ENCODE measurements at places on chromosomes 5 and 9.

GRCh38 chr9:134275375-134275774, 50.9 kb upstream of the RXRA start:
- no peak for DNase-seq

GRCh38 chr5:38871790-38872551, 26.2 kb downstream of the OSMR start:
- DNase-seq: no peak

DNA sequence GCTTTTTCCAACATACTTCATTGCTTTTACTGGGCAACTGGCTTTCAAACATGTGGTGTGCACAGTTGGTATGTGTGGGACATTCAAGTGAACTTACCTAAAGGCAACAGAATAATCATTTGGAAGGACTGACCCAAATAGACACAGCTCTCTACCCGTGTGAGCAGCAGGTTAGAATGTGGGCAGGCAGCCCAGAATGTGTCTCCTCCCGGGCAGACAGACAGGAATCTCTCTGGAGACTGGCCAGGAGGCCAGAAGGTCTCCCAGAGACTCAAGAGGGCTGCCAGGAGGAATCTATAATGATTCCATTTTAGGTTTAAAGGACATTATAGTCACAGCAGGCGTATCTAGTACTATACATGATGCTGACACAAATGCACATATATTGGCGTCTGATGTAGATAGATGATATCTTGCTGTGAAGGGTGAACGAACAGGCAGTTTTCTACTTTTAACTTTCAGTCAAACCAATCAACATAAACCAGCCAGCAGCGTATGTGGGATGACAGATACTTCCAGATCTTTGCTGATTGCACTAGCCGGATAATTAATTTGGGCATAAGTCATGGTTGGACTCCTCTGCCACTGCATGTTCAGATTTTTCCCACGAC, 297.4 kb upstream of the ZNF608 start:
- DNase-seq: no peak

DNA sequence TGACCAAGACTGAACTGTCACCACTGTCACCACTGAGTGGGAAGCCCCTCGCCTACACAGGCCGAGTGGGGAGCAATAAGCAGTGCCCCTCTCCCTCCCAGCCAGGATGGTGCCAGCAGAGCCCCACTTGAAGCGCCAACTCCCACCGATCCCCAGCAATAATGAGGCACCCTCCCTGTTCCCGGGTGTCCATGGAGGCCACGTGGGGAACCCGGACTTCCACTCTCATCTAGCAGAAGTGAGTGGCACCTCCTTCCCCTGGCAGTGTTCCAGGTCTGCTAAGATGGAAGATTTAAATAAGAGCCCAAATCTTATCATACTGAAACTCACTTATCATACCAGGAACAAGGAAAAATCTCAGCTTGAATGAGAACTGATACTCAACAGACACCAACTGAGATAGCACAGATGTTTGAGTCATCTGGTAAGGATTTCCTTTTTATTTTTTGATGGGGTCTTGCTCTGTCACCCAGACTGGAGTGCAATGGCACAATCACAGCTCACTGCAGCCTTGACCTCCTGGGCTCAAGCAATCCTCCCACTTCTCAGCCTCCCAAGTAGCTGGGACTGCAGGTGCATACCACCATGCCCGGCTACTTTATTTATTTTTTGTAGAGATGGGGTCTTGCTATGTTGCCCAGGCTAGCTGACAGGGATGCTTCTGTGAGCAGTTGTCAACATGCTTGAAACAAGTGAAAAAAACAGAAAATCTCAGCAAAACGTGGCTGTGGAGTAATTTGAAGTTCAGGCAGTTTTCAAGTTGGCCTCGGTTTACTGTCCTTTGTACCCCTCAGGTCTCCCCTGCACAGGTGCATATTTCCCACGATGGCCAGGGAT, 29.6 kb upstream of the ASS1 start:
- no peak for DNase-seq

DNA sequence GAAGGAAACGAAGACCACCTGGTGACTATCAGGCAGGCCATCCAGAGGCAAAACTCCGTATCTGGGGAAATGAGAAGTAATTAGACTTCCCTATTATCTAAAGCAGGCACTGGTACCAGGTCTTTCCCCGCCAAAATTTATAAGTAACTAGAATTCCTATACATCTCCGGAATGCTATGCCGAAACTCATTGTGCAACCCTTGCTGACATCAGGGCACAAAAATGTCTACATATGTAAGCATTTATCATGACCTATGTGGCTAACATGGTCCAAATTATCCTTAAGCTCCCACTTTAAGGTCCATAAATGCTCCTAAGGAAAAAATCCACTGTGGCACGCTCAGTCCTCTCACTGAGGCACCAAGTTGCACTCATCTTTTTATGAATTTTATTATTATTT, 17.8 kb downstream of the ACTL7B start:
- no peak for DNase-seq

DNA sequence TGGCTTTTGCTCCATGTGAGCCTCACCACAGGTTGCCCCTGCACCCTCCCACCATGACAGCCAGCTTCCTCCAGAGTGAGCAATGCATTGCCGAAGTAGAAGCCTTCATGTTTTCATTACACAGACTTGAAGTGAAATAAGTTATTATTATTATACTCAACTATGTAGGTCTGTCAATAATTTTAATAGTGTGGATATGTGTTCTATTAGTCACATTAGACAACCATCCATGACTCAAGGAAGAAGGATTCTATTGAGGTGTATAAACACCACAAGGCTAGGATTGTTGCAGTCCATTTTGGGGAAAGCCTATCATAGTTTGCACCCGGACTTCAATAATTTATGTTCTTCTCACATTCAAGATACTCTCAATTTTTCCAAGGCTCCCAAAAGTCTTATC, 369.5 kb downstream of the TAF11L14 start:
- DNase-seq: no peak

GRCh38 chr5:161396171-161396570, 150.4 kb downstream of the GABRB2 start:
- DNase-seq: no peak

DNA sequence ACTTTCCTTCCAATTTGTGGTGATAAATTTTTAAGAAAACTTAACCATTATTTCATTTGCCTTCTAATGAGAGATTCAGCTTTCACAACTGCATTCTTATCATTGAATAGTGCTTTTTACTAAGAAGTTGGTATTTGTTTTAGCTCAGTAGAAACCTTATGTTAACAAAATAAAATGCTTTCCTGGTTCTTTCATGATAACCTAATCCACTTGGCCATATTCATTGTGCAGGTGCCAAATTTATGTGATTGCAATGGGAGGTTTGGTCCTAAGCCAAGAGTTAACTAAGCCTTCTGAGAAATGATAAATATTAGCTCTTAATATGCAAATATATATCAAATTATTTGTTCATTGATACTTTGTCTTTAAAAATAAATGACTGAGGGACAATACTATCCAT, 141.1 kb upstream of the TLE4 start:
- no peak for DNase-seq

GRCh38 chr5:154528005-154528594, 50.1 kb upstream of the HAND1 start:
- no peak for DNase-seq

- DNase-seq: no peak
Measured at GRCh38 chr9:136687721-136688223, 515 bp upstream of the AGPAT2 start.

DNA sequence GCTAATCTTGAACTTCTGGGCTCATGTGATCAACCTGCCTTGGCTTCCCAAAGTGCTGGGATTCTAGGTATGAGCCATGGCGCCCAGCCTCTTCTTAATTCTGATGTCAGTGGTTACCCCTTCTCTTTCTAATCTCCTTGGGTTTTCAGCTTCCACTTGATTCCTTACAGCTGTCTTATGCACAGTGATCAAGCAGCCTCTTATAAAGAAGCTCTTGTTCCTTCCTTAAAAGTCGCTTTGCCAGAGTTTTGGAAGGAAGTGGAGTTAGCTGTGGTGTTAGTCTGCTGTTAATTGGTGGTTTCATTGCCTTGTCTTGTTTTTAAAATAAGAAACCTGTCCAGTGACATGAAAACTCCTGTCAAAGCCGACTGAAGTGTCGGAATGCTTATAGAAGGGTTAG, 128.1 kb upstream of the CACNA1B start:
- DNase-seq: no peak

- DNase-seq: no peak
Measured at GRCh38 chr5:126267438-126267837, 155.8 kb upstream of the GRAMD2B start.

DNA sequence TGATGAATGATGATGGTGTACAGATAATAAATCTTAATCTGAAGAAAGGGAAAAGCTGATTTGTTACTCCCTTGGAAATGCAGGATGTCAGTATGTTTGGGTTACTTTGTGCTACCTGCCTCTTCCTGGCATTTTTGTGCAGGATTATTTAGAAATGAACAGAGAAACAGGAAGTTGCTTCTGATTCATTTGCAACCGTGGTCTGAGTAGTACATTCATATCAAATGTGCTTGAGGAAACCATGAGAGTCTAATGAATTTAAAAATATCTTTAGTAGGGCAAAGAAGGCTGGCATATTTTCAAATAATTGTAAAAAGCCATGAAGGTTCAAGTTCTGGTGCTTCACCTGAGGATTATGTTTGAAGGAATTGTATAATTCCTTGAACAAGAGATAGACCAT, 391.6 kb downstream of the TMEM161B start:
- no peak for DNase-seq

- no peak for DNase-seq
Measured at GRCh38 chr9:136098844-136099243, 3.8 kb upstream of the NACC2 start.

- DNase-seq: no peak
Measured at GRCh38 chr9:100426189-100426529, 784 bp upstream of the MSANTD3 start.

- DNase-seq: no peak
Measured at GRCh38 chr9:27151693-27152404, 42.8 kb downstream of the TEK start.

GRCh38 chr9:133210202-133210532, 1.1 kb upstream of the OBP2B start:
- DNase-seq: no peak

GRCh38 chr5:179128041-179128365, 67.8 kb downstream of the ZNF354C start:
- DNase-seq: no peak

DNA sequence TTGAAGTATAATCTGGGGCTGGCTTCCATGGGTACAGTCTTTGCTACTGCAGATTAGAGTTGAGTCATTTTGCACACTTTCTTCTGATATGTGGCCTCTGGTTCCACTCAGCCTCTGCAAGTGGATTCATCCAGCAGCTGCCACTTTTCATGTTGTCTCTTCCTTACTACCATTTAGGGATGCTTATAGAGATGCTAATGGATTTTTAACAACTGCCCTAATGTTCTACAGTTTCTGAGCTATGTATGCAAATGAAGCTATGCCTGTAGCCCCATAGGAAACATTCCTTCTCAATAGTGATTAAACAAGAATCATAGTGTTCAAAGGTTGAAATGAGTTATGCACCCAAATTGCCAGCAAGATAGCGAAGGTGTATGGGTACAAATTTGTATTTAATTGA, 456.0 kb upstream of the ITGA1 start:
- DNase-seq: no peak

DNA sequence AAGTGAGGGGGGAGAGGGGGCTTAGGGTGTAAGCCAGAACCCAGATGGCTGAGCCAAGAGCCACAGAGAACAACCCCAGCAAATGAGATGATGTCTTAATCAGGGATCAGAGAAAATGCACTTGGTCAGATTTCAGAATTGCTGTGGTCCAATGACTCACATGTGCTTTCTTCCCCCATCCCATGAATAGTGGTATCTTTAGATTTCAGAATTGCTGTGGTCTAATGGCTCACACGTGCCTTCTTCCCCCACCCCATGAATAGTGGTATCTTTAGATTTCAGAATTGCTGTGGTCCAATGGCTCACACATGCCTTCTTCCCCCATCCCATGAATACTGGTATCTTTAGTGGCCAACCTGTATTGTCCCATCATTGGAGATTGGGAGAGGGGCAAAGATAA, 59.9 kb downstream of the IRX2 start:
- DNase-seq: no peak

DNA sequence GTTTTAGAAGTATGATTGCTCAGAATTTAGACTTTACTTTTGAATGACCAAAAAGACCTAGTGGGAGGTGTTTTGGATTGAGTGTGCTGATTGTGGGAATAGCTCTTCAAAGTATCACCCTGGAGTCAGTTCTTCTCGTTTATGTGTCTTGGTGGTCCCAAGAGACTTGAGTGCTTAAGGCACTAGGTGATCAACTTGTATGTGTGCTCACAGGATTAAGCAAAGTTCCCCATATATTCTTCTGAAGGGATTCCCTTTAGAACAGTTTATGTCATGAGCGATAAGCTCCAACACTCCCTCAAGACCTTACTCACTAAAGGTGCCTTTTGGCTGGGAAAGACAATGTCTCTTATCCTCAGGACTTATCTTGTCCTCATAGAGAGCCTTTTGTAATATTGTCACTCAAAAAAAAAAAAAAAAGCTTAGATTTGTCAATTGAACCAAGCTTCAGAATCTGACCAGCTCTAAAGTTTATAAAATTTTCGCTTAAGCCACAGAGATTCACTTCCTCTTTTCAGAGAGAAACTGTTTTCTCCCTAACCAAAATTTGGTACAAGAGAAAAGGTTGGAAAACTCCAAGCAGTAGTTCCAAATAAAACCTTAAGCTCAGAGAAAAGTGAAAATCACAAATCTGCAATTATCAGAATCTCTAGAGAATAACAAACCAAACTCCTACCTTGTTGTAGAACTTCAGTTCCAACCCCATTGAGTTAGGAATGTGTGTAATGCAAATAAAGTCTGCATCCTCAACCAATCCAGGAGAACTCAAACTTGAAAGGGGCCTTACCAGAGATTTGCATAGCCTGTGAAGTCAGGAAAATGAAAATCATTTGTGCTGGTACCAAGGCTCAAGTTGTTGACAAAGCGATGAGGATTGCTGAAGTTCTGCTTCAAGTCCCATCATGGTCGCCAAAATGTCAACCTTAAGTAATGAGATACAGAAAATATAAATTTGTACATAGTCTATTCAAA, 40.0 kb upstream of the PDZD2 start:
- no peak for DNase-seq

GRCh38 chr5:151628112-151628823, 37.1 kb upstream of the FAT2 start:
- DNase-seq: no peak

DNA sequence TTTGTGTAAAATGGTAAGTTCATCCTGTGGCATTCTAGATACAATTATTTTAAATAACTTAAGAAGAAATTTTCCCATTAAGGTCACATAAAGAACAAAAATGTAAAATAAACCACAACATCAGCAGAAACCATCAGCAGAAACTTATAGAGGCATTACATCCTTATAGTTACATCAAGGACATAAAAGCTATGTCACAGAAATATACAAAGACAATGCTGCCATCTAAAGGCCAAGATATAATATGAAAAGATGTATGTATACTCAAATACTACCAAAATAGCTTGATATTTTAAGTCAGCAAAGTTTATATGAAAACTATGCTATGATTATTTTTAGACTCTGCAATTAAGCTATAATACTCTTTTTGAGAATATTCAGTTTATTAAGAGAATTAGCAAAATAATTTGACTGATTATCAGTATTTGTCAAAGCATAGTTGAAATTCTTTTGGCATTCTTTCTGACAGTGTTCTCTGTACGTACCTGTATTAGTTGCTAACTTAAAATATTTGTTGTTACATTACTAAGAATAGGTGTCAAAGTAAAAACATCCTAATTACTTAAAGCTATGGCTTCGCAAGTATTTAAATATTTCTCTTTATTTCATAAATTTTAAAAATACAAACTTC, 36.2 kb downstream of the FBXL17 start:
- DNase-seq: no peak
